Chondrocyte (in vitro differentiated cells): ENCODE measurements at places on chromosomes 7 and 10. TPM values are rescaled to one million over a fixed set of nuclear protein-coding genes. Genes with fewer than 3 reads are reported as not detected.

ITPRID1 gene
- not detected in 3 replicates for total RNA-seq

BAG3 gene
- total RNA-seq: 54.0 to 63.6 TPM (median 62.0 TPM) in 3 replicates

PDLIM1 gene
- 94.1 to 113 TPM (median 110 TPM) in 3 replicates for total RNA-seq

C7orf33 gene
- total RNA-seq: not detected in 3 replicates

LRRC4 gene
- 0.23 to 0.94 TPM (median 0.32 TPM) in 3 replicates for total RNA-seq

ZPBP gene
- total RNA-seq: not detected in 3 replicates

SLC13A1 gene
- not detected in 3 replicates for total RNA-seq

COL1A2 gene
- total RNA-seq: 11,901 to 12,433 TPM (median 12,302 TPM) in 3 replicates

MAGI2 gene
- 5.8 to 11.8 TPM (median 6.0 TPM) in 3 replicates for total RNA-seq

RADIL gene
- 0.82 to 1.2 TPM (median 1.00 TPM) in 3 replicates for total RNA-seq

DNA sequence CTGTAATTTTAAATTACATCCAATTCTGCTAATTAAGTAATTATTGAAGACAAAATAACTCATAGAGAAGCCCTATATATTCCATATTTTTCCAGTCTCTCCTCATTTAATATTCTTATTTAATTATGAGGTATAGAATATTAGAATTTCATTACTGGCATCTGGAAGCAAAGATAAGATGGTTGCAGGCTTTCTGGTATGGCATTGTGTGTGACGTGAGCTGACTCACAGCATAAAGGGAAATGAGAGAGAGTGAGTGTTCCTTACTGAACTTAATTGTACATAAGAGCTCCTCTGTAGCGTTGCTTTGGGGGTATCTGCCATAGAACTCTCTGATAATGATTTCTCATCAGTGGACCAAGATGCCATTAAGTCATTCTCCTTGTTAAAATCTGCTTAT is 127.4 kb upstream of the TEX47 start:
- no peak overlapping the region for H3K4me3 ChIP-seq
- no peak overlapping the region for H3K27ac ChIP-seq
- H3K36me3 ChIP-seq: no peaks in the 10 kb centered on the region
- peaks cover 6% of the 10 kb centered on the region for H3K4me1 ChIP-seq

DNA sequence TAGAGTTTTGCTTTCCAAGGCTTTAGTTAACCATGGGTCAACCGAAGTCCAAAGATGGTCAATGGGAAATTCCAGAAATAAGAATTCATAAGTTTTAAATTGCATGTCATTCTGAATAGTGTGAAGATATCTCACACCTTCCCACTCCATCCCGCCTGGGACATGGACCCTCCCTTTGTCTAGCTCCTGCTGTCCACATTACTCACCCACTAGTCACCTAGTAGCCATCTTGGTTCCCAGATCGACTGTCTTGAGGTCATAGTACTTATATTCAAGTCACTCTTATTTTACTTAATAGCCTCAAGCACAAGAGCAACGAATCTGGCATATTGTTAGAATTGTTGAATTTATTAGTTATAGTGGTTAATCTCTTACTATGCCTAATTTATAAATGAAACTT is 366.6 kb downstream of the PRPF18 start:
- H3K4me3 ChIP-seq: no peak overlapping the region
- no peaks in the 10 kb centered on the region for H3K27me3 ChIP-seq
- H3K4me1 ChIP-seq: peaks cover 70% of the 10 kb centered on the region
- peaks cover 10% of the 10 kb centered on the region for H3K36me3 ChIP-seq
- peak overlapping the region; percentile 76 for H3K27ac ChIP-seq

- no peak overlapping the region for H3K27ac ChIP-seq
- no peak overlapping the region for H3K4me3 ChIP-seq
Observed at GRCh38 chr7:14207138-14207537, 217.7 kb upstream of the ETV1 start.

- H3K36me3 ChIP-seq: no peaks in the 10 kb centered on the region
- H3K4me3 ChIP-seq: no peak overlapping the region
- no peak for DNase-seq
- H3K27me3 ChIP-seq: no peaks in the 10 kb centered on the region
- H3K4me1 ChIP-seq: peaks cover 25% of the 10 kb centered on the region
Observed at GRCh38 chr7:30347226-30348082, 63.1 kb downstream of the ZNRF2 start.

GRCh38 chr7:55557666-55558188 is 14.6 kb downstream of the VOPP1 start:
- no peak overlapping the region for H3K4me3 ChIP-seq
- peaks cover 46% of the 10 kb centered on the region for H3K4me1 ChIP-seq
- H3K27ac ChIP-seq: no peak overlapping the region
- no peak for DNase-seq
- H3K27me3 ChIP-seq: no peaks in the 10 kb centered on the region
- peaks cover 2% of the 10 kb centered on the region for H3K36me3 ChIP-seq

DNA sequence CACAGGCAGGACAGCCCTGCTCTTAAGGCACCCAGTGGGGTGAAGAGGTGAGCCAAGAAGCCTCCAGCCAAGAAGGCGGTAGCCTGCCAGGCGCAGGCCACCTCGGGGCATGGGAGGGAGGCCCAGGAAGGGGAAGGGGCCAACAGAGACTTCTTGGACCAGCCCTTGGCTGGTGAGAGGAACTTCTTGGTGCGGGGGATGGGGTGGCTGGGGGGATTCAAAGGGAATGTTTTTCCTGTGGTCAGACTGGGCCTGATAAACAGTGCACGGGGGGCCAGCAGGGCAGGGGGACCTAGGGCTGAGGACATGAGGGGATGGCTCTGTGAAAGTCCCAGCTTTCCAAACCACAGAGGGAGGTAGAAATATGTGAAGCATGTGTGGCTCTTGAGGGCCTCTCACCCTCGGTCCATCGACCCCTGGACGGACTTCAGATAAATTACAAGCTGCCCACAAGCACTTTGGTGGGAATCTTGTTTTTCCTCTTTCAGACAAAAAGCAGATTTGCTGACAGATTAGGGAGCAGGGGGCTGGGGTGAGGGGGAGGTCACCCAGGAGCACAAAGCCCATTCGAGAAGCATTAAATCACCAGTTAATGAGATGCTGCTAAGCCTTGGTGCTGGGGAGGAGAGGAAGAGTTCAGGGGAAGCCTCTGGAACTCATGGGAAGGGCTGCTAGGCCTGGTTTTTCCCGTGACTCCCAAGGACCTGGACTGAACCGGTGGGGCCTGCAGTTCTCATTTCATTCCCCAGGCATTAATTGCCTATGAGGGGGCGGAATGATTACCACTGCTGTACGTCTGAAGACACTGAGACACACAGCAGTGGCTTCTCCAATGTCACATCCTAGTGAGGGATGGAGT is 11.3 kb downstream of the CRYGN start:
- no peak for DNase-seq
- H3K36me3 ChIP-seq: no peaks in the 10 kb centered on the region
- no peaks in the 10 kb centered on the region for H3K27me3 ChIP-seq
- H3K4me1 ChIP-seq: peaks cover 40% of the 10 kb centered on the region
- H3K27ac ChIP-seq: peak overlapping the region; percentile 63

GRCh38 chr7:39527296-39527695 is 38.9 kb upstream of the YAE1 start:
- H3K27ac ChIP-seq: no peak overlapping the region
- H3K36me3 ChIP-seq: no peaks in the 10 kb centered on the region
- H3K4me3 ChIP-seq: no peak overlapping the region
- DNase-seq: no peak
- no peaks in the 10 kb centered on the region for H3K4me1 ChIP-seq

DNA sequence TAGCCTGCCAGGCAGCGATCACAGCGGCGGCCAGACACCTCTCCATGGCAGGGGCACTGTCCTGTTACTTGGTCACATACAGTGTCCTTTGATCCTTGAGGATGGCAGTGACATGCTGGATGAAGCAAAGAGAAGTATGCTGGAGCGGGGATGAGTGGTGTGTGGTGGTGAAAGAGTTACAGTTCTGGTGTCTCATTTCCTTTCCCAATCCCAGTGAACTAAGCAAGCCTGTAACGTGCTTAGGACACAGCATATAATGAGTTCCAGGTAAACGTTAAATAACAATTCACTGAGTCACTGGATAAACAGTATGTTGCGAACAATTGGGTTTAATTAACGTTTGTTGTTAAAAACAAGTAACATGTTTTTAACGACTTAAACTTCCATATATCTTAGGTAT is 63.5 kb upstream of the LAMB1 start:
- H3K36me3 ChIP-seq: no peaks in the 10 kb centered on the region
- H3K27ac ChIP-seq: no peak overlapping the region
- no peak overlapping the region for H3K4me3 ChIP-seq
- DNase-seq: no peak
- no peaks in the 10 kb centered on the region for H3K27me3 ChIP-seq
- H3K4me1 ChIP-seq: peaks cover 3% of the 10 kb centered on the region

DNA sequence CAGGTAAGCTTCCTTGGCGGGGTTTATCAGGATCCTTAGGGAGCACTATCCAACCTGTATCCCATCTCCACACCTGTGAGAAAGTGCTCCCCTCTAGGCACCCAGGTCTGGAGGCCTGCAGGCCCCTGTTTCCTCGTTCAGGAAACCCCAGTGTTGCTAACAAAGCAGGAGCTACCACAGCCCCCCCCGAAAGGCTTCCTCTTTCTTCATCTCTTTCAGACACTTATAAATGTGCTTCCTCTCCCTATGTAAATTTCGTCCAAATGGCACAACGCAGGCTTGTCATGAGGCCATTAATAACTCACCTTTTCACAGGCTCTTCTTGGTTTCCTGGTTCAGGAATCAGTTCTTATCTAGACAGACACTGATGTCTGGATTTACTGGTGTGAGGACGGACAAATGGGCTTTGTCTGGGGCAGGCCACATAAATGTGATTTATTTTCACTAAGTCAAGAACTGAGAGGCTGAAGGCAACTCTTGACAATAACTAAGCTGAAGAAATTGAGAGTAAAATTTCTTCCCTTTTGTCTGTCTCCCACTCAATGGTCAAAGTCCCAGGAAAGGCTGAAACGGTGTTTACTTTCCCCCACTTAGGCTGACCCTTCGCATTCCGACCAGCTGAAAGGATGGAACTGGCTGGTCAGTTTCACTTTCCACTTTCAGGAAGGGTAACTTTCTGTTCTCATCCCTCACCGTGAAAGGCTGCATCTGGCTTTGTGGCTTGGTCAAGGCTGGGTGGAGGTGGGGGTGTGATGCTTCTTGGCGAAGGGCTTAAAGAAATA is 46.8 kb downstream of the PIK3AP1 start:
- peak overlapping the region; percentile 50 for H3K4me3 ChIP-seq
- no peaks in the 10 kb centered on the region for H3K27me3 ChIP-seq
- H3K4me1 ChIP-seq: peaks cover 59% of the 10 kb centered on the region
- H3K27ac ChIP-seq: peak overlapping the region; percentile 92
- no peak for DNase-seq

- DNase-seq: no peak
- peak overlapping the region; percentile 77 for H3K27ac ChIP-seq
- H3K27me3 ChIP-seq: no peaks in the 10 kb centered on the region
- H3K4me3 ChIP-seq: no peak overlapping the region
Observed at GRCh38 chr10:80498833-80499741, 38.6 kb upstream of the SH2D4B start.

DNA sequence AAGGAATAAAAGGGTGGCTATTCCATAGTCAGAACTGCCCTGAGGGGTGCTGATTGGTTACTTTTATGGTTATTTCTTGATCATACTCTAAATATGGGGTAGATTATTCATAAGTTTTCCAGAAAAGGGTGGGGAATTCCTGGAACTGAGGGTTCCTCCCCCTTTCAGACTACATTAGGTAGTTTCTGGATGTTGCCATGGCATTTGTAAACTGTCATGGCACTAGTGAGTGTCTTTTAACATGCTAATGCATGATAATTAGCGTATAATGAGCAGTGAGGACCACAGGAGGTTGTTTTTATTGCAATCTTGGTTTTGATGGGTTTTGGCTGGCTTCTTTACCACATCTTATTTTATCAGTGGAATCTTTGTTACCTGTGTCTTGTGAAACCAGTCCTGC is 26.5 kb upstream of the POT1 start:
- no peak overlapping the region for H3K4me3 ChIP-seq
- H3K27me3 ChIP-seq: no peaks in the 10 kb centered on the region
- H3K4me1 ChIP-seq: no peaks in the 10 kb centered on the region
- no peak overlapping the region for H3K27ac ChIP-seq
- no peak for DNase-seq
- no peaks in the 10 kb centered on the region for H3K36me3 ChIP-seq

DNA sequence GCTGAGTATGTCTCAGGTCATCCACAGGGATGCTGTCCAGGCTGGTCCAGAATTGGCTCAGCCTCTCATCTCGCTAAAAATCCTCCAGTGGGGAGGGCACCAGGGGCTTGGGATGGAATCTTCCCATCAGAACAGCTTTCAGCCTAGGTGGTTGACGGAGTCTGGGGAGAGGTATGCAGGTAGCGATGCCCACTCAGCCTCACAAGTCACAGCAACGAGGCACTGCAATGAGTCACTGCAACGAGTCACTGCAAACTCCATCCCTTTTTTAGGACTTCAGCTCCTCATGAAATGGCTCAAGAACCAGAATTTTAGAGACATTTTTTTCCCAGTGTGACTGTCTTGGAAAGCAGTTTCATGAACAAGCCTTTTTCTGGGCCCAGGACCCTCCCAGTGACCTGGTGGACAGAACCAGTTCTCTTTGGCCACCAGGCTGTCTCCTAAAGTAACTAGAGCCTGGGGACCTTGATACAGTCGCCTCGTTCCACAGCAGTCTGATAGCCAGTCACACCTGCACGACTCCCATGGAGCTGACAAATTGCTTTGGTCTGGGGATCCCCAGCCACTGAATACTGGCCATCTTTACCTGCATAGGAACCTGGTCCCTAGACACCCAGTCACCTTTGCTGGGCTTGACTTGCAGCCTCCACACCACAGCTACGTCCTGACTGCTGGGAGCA is 41.3 kb upstream of the PPP2R2D start:
- H3K4me3 ChIP-seq: no peak overlapping the region
- no peaks in the 10 kb centered on the region for H3K36me3 ChIP-seq
- H3K27ac ChIP-seq: no peak overlapping the region
- no peaks in the 10 kb centered on the region for H3K4me1 ChIP-seq

GRCh38 chr10:58666024-58666423 is 153.4 kb downstream of the BICC1 start:
- peak overlapping the region; percentile 73 for H3K27ac ChIP-seq
- no peak for DNase-seq
- no peaks in the 10 kb centered on the region for H3K27me3 ChIP-seq
- H3K4me3 ChIP-seq: no peak overlapping the region
- H3K36me3 ChIP-seq: peaks cover 3% of the 10 kb centered on the region
- H3K4me1 ChIP-seq: peaks cover 56% of the 10 kb centered on the region

GRCh38 chr10:71211053-71211452 is 1.3 kb upstream of the UNC5B start:
- no peaks in the 10 kb centered on the region for H3K36me3 ChIP-seq
- DNase-seq: no peak

DNA sequence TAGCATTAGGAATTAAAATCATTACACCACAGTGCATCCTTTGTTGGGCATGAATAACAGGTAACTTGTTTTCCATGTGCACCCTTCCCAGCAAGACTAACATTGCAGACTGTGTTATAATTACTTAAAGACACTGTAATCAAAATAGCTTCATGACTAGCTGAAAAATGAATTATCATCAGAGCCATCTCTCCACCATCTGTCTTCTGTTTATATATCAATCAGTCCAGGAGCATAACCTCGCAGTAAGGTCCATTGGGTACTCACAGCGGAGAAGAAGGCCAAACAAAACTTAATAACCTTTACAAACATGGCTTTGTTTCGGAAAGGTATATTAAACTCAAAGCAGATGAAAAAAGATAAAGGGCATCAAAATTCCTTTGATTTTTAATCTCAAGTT is 90.6 kb downstream of the ODAD2 start:
- H3K4me1 ChIP-seq: peaks cover 8% of the 10 kb centered on the region
- no peak overlapping the region for H3K27ac ChIP-seq
- no peaks in the 10 kb centered on the region for H3K27me3 ChIP-seq
- peaks cover 3% of the 10 kb centered on the region for H3K36me3 ChIP-seq

GRCh38 chr7:159040912-159041711 is 103.6 kb downstream of the VIPR2 start:
- H3K27me3 ChIP-seq: peaks cover 14% of the 10 kb centered on the region
- DNase-seq: no peak
- H3K27ac ChIP-seq: no peak overlapping the region
